ENCODE measurements at places on chromosomes 2 and 18.

GRCh38 chr18:44715245-44715644 lies 34.6 kb downstream of the SETBP1 start:
- DNase-seq: no peak

DNA sequence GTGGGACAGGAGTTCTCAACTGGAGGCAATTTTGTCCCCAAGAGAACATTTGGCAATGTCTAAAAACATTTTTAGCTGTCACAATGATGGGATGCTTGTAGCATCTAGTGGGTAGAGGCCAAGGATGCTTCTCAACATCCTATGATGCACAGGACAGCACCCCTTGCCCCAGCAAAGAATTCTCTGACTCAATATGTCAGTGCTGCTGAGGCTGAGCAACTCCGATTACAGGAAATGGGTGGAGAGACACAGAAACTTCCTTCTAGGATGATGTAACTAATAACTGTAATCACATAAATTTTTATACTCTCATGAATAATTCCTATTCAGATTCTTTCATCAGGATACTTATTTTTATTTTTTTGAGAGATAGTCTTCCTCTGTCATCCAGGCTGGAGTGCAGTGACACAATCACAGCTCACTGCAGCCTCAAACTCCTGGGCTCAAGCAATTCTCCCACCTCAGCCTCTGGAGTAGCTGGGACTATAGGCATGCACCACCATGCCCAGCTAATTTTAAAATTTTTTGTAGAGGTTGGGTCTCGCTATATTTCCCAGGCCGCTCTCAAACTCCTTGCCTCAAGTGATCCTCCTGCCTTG lies 120.3 kb upstream of the ACAA2 start:
- DNase-seq: no peak

- no peak for DNase-seq
Measured at GRCh38 chr2:84452624-84453023, 6.5 kb downstream of the SUCLG1 start.

DNA sequence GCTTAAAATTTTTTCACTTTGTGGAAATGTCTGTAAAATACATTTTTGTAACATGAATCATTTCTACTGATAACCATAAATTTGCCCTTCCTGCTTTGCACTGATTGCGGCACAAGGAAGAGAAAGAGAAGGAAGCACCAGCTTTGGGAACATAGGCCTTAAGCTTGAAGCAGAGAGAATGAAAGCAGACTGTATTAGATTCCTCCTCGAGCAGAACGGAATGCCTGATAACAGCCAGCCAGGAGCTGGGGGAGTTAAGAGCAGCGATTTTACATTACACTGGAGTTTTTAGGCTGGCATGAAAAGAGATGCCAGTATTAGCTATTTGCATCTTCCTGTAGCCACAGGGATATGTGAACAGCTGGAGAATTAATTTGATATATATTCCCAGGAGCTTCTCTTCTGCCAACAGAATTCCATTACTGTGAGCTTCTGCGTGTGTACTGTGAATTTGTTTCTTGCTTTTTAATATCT lies 33.5 kb downstream of the CRIM1 start:
- no peak for DNase-seq

DNA sequence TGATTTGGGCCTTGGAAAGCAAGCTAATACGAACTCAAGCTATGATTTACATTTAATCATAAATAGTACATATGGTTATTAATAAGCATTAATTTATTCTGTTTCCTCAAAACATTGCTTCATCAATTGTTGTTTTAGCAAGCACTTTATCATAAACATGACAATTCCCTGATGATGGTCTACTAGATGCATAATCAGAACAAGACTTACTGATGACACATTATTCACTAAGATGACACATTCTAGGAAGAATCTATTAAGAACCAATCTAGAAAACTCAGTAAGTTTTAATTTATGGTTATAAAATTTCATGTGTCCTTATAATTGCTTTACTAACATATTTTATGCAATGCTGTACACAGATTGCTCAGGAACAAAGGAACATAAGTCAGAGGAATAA lies 815.2 kb downstream of the ERBB4 start:
- DNase-seq: no peak

DNA sequence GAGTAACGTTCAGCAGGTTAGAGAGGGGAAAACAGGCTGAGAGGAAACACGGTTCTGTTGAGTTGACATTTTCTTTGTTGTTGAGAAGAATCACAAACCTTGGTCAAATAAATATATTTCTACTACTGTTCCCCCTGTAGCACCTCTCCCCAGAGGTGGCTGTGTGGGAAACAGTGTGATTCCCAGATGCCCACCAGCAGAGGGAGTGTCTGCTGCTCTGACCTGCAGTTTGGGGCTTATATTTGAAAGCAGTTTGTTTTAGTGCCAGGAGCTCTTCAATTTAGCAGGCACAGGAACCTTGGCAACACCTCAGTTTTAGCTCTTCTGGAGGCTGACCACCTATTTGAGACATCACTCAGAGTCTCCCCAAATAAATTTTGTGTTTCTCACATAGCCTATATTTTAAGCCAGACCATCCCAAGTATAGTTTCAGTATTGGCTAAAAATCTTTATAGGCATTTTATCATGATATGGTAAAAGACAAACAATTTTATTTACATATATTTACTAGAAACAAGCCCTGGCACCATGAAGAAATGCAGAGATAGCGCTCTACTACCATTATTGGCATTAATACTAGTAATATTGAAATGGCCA lies 75.7 kb downstream of the PIK3C3 start:
- peak; percentile 1 for DNase-seq

DNA sequence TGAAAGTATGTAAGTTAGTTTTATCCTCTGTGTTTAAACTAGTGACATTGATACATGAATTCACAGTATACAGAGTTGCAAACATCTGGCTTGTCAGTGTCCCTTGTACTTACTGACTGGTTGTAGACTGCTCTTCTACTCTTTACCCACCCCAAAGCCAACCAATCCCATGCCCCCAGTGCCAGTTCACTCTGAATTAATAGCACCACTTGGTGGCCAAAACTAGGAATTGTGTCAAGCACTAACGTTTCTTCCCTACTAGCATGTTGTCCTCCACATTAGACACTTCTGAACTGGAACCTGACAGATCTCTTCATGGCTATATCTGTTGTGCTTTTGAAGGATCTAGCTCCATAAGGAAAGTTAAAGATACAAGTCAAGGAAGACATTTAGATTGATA lies 27.2 kb upstream of the OTX1 start:
- no peak for DNase-seq

- DNase-seq: no peak
Measured at GRCh38 chr18:23177433-23178072, 42.3 kb downstream of the CABLES1 start.

GRCh38 chr2:96501471-96501874 lies 3.7 kb downstream of the NEURL3 start:
- no peak for DNase-seq

- DNase-seq: no peak
Measured at GRCh38 chr2:239832490-239833268, 192.5 kb downstream of the NDUFA10 start.

DNA sequence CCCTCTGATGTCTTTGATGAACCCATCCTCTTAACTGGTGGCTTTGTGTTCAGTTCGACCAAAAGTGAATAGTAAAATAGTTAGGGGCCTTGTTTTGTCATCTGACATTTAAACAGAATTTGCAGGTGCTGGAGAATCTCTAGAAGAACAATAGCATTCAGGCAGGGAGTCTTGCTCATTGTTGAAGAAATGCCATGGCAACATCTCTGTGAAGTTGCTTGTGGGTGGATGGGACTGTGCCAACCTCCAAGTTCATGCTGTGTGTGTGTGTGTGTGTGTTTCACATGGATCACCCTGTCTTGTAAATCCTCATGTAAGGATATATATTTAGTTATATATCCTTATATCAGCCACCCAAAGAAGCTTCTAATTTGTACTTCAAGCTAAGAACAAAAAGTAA lies 66.7 kb downstream of the SKA1 start:
- DNase-seq: no peak

- DNase-seq: no peak
Measured at GRCh38 chr2:220499225-220499624, 871.8 kb downstream of the SLC4A3 start.

GRCh38 chr18:70036771-70037347 lies 89.2 kb upstream of the CD226 start:
- DNase-seq: no peak

GRCh38 chr2:138447889-138448570 lies 53.5 kb upstream of the SPOPL start:
- DNase-seq: no peak

DNA sequence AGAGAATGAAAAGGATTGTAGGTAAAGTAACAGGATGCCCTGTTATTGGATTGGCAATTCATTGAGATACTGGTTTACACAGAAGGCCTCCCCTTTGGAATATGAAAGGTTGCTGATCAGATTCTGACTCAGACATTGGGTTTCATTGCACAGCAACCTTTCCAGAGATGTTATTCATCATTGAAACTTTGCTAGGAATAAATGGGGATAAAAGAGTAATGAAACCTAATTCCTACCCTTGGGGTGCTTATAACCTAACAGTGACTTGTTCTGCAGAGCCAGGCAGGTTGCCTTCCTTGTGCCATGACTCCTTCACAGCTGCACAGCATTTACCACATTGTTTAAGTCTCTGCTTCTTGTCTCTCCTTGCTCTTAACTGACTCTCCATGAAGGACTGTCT lies 5.0 kb downstream of the NAB1 start:
- no peak for DNase-seq

GRCh38 chr2:27372937-27373336 lies 2.5 kb downstream of the SNX17 start:
- no peak for DNase-seq

DNA sequence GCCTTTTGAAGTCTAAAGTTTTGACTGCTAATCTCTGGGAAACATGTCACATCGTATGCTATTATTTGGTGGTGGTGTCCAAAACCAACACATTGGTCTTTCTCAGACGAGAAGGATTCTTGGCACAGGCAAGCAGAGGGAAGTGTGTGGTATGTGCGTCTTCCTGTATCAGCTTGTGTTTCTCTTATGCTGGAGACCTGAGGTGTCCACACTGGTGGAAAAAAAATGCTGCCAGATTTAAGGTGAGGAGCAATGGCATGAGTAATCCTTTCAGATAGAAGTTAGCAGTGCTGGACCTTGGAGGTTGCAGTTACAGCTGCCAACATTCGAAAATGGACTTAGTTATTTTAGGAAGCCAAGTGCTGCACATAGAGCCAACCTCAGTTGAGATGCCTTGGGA lies 11.7 kb upstream of the FHL2 start:
- DNase-seq: no peak

- no peak for DNase-seq
Measured at GRCh38 chr18:649341-649740, 8.1 kb upstream of the TYMS start.

DNA sequence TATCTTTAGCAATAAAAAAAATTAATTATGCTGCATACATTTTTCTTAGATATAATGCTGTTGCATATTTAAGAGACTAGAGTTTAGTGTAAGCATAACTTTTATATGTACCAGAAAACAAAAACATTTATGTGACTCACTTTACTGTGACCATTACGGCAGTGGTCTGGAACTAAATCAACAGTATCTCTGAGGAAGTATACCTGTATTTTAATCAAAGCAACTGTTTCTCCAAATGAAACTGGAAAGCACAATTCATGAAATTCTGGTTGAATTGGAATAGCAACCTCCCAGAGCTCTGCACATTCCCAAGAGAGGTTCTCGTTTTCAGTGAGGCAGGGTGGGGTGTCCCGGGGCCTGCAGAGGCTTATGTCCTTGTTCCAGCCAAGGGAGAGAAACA lies 112.2 kb upstream of the TACR1 start:
- no peak for DNase-seq

GRCh38 chr18:74353169-74353775 lies 37.6 kb downstream of the C18orf63 start:
- DNase-seq: peak; percentile 30

- DNase-seq: no peak
Measured at GRCh38 chr2:98736464-98736889, 5.5 kb upstream of the MGAT4A start.

DNA sequence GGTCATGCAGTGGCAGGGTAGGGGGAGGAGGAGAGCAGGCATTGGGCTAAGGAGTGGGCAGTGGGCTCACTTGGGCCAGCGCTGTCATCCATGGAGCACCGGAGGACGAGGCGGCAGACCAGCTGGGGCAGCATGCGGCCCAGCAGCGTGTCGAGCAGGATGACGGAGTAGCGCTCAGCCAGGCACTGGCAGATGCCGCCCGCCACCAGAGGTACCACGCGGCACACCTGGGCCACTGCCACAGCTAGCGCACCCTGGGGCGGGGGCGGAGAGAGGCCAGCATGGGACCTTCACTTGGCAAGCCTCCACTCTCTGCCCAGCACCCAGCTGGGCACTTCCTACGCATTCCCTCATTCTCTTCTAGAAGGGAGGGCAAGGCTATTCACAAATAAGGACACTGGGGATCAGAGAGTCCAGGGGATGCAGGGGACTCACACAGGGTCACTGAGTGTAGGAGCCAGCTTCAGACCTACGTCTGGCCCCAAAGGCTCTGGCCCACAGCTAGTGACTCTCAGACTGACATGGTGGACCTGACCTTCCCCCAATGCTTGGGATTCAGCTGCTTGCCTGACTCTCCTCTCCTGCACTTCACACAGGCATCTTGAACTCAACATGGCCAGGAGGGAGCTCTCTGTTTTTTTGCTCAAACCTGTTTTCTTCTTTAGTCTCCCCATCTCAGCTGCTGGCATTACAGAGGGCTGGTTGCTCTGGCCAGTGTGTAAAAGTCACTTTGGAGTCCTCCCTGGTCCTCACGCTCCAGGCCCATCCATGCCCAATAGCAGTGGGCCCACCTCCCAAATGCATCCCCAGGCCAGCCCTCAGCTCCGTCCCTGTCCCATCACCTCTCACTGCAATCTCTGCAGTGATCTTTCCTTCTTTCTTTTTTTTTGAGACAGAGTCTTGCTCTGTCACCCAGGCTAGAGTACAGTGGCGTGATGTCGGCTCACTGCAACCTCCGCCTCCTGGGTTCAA lies 4.1 kb downstream of the SFTPB start:
- DNase-seq: no peak

- DNase-seq: no peak
Measured at GRCh38 chr2:182018218-182018617, 32.6 kb downstream of the PPP1R1C start.

- no peak for DNase-seq
Measured at GRCh38 chr18:64115881-64116280, 33.0 kb downstream of the LINC00305 start.

GRCh38 chr2:72162574-72162973 lies 14.9 kb upstream of the CYP26B1 start:
- DNase-seq: no peak

- peak; percentile 10 for DNase-seq
Measured at GRCh38 chr18:46333431-46334135, 229.4 kb downstream of the HAUS1 start.

Measured in stimulated activated CD4-positive, alpha-beta T cell treated with anti-CD3 and anti-CD28 coated beads, Interleukin-4, amount 100 ng/mL, for 1 hour (primary cell).